ENCODE measurements at places on chromosomes 1 and 21.

GRCh38 chr1:19390166-19390850 lies 78.2 kb downstream of the SLC66A1 start:
- peak; percentile 37 for DNase-seq

GRCh38 chr1:8516278-8516777 lies 198.4 kb downstream of the SLC45A1 start:
- no peak for DNase-seq

DNA sequence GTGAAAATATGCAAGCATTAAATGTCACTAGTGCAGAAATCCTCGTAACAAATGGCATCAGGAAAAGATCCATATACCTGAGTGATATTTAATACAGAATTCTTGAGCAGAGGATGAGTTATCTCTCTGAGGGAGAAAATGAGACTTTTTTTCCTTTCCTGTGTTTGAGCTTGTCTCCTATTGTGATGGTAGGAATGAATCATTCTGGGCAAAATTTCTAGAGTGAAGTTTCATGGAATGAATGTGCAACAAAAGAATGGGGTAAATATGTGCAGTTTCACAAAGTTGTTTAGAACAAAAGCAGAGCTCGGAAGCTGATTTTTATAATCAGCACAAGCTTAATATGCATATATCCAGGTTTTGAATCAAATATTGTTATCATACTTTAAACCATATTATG lies 4.6 kb downstream of the CTPS1 start:
- no peak for DNase-seq

DNA sequence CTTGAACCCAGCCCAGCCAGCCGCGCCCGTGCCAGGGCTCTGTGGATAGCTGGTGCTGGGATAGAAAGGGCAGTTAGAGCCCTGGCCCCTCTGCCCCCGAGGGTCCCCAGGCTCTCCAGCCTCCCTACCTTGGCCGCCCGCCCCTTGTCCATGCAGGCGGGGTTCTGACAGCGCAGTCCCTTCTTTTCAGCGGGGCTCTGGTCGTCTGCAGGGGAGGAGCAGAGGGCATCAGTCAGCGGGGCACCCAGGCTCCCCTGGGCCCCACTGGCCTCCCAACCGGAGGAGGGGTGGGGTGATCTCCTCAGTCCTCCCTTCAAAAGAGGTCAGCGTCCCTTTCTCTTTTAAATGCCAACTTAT lies 4.9 kb upstream of the PLEKHG5 start:
- no peak for DNase-seq

DNA sequence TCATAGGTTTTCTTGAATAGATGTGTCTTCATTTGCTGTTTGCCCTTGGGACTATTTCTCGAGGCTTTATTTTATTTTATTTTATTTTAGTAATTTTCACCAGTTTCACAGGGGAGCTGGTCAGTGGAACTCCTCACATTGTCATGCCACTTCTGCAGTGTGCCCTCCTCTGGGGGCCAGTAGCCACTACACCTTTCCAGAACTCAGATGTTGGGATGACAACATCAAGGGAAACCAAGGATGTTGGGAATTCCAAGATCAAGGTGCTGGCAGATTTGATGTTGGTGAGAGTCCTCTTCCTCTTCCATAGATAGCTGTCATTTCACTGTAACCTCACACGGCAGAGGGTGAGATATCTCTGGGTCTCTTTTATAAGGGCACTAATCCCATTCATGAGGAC lies 35.5 kb downstream of the SLC26A9 start:
- DNase-seq = no peak

DNA sequence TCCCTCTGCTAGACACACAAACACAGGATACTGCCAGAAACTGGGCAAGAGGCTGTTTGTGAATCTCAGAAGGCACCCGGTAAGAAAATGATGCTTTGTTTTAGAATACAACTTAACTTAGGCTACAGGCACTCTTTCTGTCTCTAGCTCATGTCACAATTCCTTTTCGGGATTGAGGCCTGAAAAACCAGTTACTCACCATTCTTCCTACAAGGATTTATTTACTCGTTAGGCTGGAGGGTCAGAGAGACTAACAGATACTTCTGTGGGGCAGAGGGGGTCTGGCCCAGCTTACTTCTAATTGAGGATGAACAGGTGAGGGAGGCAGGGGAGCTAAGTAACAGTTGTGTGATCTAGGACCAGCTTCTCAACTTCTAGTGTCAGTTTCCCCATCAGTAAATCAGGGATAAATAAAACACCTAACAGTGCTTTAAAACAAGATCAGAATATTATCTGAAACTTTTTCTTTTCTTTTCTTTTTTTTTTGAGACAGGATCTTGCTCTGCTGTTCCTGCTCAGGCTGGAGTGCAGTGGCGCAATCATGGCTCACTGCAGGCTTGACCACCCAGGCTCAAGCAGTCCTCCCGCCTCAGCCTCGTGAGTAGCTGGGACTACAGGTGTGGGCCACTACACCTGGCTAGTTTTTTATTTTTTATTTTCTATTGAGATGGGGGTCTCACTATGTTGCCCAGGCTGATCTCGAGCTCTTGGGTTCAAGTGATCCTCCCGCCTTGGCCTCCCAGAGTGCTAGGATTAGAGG lies 31.9 kb downstream of the NFYC start:
- no peak for DNase-seq

GRCh38 chr1:155522069-155522468 lies 40.5 kb downstream of the ASH1L start:
- no peak for DNase-seq

- DNase-seq = no peak
Observed at GRCh38 chr1:244466724-244467123, 5.7 kb downstream of the CATSPERE start.

- DNase-seq = no peak
Observed at GRCh38 chr21:26883768-26884167, 38.6 kb upstream of the ADAMTS1 start.

GRCh38 chr1:54710841-54711240 lies 4.8 kb upstream of the TTC4 start:
- DNase-seq = no peak

DNA sequence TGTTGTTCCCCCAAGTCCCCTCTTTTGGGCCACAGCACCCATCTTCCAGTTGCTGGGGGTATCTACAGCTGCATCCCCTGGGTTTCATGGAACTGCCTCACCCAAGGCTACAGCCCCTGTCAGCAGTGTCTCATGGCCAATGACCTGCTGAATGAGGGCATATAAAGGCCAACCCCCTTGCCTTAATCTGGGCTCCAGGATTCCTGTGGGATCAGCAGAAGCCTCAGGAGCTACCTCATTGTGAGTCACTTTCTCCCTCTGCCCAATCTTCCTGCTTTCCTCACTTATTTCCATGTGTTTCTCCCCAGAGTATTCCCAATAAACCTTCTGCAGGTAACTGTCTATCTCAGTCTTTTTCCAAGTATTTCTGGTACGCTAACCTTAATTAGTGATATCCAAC lies 37.3 kb upstream of the SYT14 start:
- DNase-seq = no peak

DNA sequence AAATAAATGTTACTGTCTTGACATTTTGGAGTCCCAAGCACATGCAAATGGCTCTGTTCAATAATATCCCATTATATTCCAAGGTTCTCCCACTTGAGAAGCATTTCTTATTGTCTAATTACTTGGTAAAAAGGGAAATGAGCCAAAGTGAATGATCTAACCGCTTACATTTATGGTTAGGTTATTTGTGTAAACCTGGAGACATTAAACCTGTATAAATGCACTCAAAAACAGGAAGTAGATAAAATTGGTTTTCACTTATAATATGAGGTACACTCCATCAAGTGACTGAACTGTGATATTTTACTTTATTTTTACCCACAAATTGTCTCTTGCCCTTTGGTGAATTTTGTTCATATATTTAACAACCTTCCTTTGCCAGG lies 26.8 kb downstream of the KIF1B start:
- no peak for DNase-seq

GRCh38 chr1:235726557-235726956 lies 77.0 kb upstream of the GNG4 start:
- no peak for DNase-seq

DNA sequence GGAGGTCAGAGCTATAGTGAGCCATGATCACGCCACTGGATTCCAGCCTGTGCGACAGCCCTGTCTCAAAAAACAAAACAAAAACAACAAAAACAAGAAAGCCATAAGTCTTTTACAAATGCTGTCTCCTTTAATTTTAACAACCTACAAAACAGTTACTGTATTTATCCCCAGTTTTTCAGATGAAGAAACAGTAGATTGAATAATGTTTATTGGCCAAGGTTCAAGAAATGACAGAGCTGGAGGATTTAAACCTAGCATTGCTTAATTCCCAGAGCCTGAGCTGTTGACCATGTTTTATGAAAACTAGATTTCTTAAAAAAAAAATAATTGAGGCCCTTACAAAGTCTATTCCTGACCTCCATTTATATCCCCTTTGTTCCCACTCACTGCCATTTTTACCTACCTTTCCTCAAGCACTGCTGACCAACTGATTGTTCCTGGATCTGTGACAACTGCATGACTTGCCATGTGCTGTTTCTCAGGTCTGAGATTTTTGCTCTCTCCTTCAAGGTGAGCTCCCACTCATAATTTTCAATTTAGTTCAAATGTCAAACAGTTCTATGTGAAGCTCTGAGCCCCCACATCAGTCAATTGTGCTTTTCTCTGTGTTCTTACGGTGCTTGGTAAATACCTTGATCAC lies 140.8 kb downstream of the CHRM3 start:
- no peak for DNase-seq

DNA sequence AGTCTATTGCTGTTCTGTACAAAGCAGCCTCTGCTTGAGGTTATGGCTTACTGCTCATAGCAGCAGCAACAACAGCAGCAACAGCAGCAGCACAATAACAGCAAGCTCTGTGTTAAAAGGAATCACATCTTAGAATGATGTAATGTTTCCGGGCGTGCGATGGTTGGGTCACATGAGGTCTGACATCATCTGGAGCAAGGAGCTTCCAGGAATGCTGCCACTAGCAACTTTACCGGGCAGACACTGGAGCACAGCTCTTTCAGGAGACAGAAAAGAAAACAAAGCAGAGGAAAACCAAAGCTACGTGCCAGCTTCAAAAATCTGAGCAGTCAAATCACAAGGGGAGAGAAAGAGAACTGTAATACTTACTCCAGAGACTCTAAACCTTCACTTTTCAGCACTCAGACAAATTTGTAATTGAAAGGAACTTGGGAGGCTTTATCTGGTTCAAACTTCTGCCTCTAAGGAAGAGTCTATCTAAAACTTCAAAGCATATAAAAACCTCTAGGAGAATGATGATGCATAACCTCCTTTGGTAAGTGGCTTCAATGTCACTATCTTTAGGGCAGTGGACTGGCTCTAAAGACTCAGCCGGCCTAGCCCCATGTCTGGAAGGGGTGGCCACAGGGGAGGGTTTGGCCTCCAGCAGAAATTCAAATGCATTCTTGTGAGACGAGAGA lies 28.3 kb upstream of the RAB3GAP2 start:
- DNase-seq = no peak
